Urothelium cell line (cell line): ENCODE measurements at places on chromosomes 12 and 14.

DNA sequence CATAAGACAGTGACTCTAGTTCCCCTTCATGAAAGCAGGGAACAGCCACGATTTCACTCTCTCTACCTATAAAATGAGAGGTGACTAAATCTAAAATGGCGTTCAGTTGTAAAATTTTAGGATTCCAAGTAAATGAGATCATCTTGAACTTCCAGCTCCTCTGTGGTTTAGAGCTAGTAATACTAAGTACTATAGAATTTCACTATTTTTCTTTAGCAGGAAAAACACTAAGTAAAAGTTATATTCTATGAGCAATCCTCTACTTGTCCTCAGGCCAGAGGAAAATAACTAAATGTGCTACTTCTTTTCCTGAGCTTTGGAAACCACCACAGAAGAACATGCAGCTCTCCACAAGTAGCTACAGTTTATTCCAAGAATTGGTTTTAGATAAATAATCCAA is 55.6 kb downstream of the NIN start:
- peak; percentile 86 for DNase-seq

GRCh38 chr12:50984586-50985298 is 32.4 kb downstream of the HIGD1C start:
- DNase-seq = no peak

DNA sequence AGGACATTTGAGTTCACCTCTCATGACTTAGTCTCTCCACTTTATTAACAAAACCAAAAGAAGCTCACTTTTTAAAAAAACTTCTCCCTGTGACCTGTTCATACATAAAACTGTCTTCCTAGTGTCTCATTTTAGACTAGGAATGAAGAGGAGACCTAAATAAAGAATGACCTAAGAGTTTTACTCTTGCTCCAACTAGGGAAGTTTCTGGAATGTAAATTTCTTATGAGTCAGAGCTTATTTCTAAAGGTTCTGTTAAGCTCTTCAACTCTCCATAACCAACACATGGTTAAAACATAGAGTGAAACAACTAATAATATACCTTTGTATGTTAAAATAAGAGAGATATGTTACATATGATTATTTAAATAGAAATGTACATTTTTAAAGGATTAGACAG is 369.8 kb downstream of the EMP1 start:
- no peak for DNase-seq

DNA sequence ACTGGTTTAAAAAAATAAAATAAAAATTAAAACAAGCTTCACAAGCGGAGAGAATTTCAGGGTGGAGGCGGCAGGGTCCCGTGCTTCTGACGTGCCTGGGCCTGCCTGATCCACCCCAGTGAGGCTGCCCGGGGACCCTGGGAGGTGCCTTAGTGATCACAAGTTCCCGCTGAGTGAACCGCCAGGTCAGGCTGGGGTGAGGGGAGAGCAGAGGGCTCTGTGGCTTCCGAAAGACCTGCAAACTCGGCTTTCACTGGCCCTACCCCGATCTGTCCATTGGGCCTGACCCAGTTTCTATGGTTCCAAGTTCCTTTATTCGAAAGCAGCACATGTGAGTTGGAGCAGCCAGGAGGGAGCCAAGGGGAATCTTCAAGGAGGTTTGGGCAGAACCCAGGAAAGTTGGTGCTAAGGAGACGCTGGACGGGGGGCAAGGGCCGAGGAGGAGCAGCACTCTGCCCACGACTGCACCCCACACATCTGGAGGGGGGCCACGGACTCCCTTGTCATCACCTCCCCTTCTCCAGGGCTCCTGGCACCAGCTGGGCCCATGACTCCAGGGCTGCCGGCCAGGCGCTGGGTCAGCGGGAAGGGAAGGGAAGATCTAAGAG is 12.9 kb downstream of the MMP14 start:
- no peak for DNase-seq

DNA sequence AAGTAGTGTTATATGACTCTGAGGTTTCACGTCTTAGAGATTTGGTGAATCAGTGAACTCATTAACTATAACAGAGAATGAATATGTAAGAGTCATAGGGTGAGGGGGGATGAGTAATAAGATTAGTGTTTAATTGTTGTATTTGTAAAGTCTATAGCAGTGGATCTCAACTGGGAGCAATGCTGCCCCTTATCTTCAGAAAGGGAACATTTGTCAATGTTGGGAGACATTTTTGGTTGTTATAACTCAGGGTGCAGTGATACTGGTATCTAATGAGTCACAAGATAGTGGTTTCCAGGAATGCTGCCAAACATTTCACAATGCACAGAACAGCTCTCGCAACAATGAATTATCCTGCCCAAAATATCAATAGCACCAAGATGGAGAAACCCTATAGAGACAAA is 1193.7 kb downstream of the GALC start:
- DNase-seq = peak; percentile 24

DNA sequence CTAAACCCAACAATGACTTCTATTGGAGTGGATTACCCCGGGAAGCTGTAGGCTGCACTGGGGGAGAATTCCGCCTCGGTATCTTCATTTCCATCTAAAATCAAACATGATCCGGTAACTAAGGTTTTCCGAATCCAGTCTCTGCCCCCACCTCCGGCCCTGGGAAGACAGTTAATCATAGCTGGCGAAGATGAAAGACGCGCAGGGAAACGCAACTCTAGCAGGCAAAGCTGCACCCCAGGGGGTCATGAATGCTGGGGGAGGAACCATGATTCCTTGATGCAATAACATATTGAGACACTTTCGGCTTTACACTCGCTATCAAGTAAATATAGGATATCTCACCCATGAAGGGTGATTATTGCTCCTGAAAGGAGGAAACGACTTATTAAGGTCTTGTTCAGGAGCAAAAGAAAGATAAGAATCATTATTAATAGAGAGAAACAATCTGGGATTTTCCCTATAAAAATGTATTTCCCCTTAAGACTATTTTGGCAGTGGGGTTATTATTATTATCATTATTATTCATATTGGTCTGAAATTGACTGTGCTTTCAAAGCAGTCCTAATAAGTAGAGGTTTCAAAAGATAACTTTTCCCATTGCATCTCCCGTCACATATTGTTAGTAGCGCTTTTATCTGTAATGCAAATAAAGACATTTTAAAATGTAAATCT is 614.9 kb downstream of the VRK1 start:
- no peak for DNase-seq

GRCh38 chr14:55571125-55571889 is 8.7 kb upstream of the KTN1 start:
- DNase-seq = no peak

- DNase-seq = peak; percentile 82
Measured at GRCh38 chr14:54189748-54190354, 207.0 kb upstream of the CDKN3 start.

- no peak for DNase-seq
Measured at GRCh38 chr12:18651525-18651924, 86.3 kb downstream of the PLCZ1 start.

DNA sequence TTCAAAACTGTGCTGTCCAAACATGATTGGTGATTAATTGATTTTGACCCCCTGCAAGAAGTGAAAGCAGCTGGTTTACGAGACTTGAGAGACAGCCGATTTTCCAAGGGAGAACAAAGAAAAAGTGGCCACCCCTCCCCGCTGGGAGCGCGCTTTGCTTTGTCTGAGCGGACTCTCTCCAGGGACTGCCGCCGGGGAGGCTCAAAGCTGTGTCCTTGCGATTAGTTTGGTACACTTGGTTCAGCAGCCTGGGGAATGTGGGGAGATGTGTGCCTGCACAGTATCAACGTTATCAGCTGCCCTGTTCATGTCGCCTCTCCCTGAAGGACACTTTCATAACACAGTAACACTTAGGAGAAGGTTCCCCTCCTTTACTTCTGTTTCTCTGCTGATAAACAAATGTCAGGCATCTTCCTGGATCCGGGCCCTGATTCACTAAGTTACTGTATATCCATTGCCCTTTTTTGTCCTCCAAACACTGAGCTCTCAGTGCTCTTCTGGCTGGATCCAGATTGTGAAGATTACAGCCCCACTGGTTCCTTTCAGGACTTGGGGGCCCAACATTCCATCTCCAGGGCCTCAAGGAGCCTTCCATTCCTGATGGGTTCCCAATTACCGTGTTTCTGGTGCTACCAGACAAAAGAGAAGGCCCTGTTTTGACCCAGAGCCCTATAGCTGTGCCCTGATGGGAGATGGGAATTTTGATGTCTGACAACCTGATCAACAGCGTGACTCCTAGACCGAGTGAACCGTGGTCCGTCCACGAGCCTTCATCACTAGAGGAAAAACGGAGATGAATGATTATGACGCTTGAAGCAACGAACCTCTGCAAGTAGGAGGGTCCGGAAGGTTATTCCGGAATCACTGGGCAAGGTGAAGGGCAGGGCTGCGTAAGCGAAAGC is 31.7 kb upstream of the TUBA1C start:
- no peak for DNase-seq

DNA sequence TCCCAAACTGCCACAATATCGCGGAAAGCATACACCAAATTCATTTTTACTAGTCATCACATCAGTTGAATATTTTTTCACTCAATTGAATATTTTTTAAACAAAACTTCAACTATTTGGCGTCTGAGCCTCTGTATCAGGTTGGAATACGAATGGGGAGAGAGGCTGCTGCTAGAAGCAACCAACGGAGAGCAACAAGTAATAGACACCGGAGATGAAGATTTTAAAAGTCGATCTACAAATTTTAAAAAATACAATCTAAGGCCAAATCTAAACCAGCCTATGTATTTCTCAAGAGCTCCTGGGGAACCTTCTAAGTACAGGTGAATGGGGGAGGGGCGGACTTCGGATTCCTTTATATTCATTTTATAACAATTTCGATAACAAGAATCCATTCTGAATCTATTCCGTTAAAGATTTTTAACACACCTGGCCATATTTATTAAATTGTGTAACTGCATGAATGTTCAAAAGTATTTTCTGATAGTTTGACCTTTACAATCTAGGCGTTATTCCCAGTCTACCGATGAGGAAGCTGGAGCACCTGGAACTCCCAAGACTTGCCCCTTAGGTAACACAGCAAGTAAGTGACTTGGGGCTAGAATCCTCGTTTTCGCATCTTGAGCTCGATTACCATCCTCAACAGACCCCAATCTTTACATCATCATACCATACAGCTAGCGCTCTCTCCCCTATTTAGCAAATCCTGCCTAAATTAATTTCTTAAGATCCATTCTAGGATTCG is 1.2 kb downstream of the GNPNAT1 start:
- peak; percentile 35 for DNase-seq

- no peak for DNase-seq
Measured at GRCh38 chr14:99116741-99117295, 155.2 kb downstream of the BCL11B start.

- DNase-seq = no peak
Measured at GRCh38 chr14:100156776-100157175, 2.7 kb downstream of the DEGS2 start.

GRCh38 chr14:32064931-32065330 is 12.2 kb upstream of the ARHGAP5 start:
- DNase-seq = no peak

- DNase-seq = peak; percentile 27
Measured at GRCh38 chr14:37034410-37035285, 137.8 kb downstream of the SLC25A21 start.

- DNase-seq = no peak
Measured at GRCh38 chr12:108765289-108765764, 34.0 kb upstream of the CORO1C start.

DNA sequence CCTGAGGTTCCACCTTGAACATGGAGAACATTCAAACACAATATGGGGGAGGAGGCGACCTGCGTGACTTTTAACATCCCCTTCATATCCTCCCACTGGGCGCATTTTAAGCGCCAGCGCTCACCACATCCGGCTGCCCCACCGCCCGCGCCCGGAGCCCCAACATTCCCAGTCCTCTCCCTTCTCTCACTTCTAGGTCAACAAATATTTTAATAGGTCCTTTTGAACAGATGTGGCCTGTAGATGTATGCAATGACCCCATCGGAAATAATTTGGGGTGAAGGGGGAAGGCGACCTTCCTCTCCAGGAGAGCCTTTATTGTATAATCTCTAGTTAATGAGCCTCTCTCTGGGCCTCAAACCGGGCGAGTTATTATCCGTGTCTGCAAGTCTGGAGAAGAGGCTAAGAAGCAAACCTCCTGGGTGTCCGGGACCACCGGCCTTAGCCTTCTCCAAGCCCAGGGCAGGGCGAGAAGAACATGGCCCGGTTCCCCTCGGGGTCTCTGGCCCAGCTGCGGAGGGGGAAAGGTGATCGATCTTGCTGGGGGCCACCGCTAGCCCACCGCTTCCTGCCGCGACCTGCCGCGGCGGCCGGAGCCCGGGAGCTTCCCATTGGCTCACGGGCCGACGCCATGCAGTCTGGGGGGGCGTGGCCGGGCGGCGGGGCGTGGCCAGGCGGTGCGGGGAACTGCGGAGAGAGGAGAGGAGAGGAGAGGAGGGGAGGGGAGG is 83.2 kb upstream of the HMGA2 start:
- DNase-seq = peak; percentile 67

DNA sequence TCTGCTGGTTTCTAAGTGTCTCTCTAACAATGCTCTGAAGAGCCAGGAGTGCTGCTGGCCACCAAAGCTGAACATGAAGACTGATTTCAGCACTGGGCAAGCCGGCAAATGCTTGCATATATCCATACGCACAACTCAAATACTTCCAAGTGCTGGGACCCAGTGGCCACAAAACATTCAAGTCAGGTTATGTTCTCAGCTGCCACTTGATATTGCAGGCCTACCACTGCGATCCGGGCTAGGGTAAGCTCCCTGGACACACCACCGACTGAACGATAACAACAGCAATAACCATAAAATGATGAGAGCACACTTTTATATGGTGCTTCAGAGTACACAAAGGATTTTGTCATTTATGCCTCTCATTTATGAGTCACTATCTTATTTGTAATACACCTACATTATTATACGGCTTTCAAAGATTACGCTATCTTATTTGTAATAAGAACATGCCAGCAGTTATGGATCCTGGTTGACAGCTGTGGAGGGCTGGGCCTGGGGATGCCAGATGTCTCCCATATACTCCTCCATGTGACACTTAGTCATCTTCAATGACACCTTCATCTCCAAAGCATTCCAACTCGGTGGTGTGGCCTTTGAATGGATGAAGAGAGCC is 35.5 kb downstream of the CRACR2A start:
- no peak for DNase-seq

DNA sequence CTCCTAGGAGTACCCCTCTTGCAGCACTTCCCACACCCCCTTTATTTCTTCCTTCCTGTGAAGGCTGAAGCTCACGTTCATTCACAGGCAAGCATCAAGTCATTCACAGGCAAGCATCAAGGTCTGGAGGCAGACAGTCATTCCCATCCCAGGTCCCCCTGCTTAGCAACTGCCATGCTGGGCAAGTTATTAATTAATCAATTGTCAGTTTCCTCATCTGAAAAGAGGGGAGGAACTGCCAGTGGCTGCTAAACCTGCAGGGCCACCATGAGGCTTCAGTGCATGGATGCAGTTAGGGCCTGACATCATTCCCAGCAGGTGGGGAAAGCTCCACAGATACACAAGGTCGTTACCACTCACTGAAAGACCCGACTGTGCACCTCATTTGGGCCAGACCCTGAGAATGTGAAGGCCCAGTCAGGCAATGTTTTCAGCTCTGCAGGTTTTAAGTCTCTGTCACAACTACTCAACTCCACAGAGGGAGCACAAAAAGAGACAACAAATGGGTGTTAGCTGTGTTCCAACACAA is 85.0 kb upstream of the GPR68 start:
- DNase-seq = no peak

- no peak for DNase-seq
Measured at GRCh38 chr14:61593330-61593729, 102.0 kb upstream of the HIF1A start.

- DNase-seq = no peak
Measured at GRCh38 chr12:12025799-12026386, 44.8 kb upstream of the BCL2L14 start.

GRCh38 chr12:122182887-122183587 is at the start of gene LRRC43:
LRRC43 (plus strand) TSS chr12:122183123; CDS start chr12:122183145, 22 bp downstream.
- no peak for DNase-seq

GRCh38 chr14:37116933-37117849 is 55.2 kb downstream of the SLC25A21 start:
- peak; percentile 27 for DNase-seq
